Endodermal cell (in vitro differentiated cells): ENCODE measurements at places on chromosomes 11 and 22. TPM values are rescaled to one million over a fixed set of nuclear protein-coding genes. Genes with fewer than 3 reads are reported as not detected.

APOA5 gene
- total RNA-seq = not detected in 3 replicates

PATE2 gene
- 0.23 and 0.79 TPM in 2 replicates for total RNA-seq

NPTXR gene
- total RNA-seq = 2.1 and 2.3 TPM in 2 replicates

LRRC10B gene
- total RNA-seq = 0.61 to 1.8 TPM (median 0.69 TPM) in 3 replicates

P2RX6 gene
- total RNA-seq = 0.47 and 0.73 TPM in 2 replicates

MS4A1 gene
- not detected in 2 replicates for total RNA-seq

P2RY2 gene
- 0.62 and 0.70 TPM in 2 replicates for total RNA-seq

CCDC89 gene
- total RNA-seq = not detected in 2 replicates

OTOG gene
- 0.33 and 0.95 TPM in 2 replicates for total RNA-seq

MED17 gene
- total RNA-seq = 30.7 to 40.6 TPM (median 39.7 TPM) in 3 replicates

HOATZ gene
- total RNA-seq = 0.73 to 1.8 TPM (median 0.89 TPM) in 3 replicates

DNA sequence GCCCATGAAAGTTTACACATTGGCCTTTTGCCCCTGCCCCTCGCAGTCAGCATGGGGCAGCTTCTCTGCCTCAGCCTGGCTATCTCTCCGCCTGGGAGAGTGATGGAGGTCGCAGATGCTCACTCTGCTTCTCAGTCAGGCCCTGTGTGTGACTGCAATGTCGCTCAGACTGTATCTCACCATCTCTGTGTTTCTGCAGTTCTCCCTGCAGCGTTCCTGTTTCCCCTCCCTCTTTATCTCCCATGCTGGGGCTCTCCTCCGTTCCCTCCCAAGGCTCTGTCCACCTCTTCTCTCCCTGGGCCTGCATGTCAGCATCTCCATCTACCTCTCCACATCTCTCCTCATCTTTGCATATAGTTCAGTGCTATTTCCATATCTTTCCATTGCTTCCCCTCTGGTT lies 38.1 kb downstream of the SLC22A12 start:
- H3K27ac ChIP-seq = no peak overlapping the region
- H3K4me3 ChIP-seq = no peak overlapping the region
- H3K27me3 ChIP-seq = no peaks in the 10 kb centered on the region

GRCh38 chr11:107457205-107457557 lies 444 bp downstream of the CWF19L2 start:
- H3K36me3 ChIP-seq = peaks cover 26% of the 10 kb centered on the region
- H3K4me3 ChIP-seq = peak overlapping the region; percentile 93
- no peak overlapping the region for H3K27ac ChIP-seq

DNA sequence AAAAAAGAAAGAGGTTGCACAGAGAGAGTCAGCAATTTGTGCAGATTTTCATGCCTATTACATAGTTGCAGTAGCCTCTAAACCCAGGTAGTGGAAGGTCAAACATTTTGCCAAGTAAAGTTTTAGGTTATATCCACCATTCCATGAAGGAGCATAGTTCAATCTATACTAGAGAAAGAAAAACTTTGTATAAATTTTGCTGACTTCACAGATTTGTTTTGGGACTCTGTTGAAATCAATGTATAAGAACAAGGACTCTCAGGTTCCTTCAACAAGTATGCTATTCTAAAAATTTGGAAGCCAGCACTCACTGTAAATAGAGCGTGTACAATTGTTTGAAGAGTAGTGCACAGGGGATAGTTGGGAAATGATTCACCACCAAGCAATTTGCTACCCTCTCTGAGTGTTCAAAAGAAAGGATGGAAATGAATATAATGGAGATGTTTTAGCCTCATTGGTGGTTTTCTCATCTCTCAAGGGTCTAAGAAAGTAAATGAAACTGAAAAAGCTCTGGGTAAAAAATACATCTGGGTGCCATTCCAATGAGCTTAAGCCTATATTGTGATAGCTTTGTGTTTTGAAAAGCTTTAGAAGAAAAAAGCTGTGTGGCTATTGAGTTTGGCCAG lies 508.4 kb upstream of the LUZP2 start:
- H3K27me3 ChIP-seq = no peaks in the 10 kb centered on the region
- no peaks in the 10 kb centered on the region for H3K4me1 ChIP-seq
- DNase-seq = no peak
- no peaks in the 10 kb centered on the region for H3K36me3 ChIP-seq
- no peak overlapping the region for H3K27ac ChIP-seq
- H3K4me3 ChIP-seq = no peak overlapping the region

GRCh38 chr11:69501891-69502860 lies 20.7 kb downstream of the LINC01488 start:
- no peaks in the 10 kb centered on the region for H3K4me1 ChIP-seq
- no peaks in the 10 kb centered on the region for H3K36me3 ChIP-seq
- no peak overlapping the region for H3K4me3 ChIP-seq
- H3K27me3 ChIP-seq = no peaks in the 10 kb centered on the region
- H3K27ac ChIP-seq = no peak overlapping the region

DNA sequence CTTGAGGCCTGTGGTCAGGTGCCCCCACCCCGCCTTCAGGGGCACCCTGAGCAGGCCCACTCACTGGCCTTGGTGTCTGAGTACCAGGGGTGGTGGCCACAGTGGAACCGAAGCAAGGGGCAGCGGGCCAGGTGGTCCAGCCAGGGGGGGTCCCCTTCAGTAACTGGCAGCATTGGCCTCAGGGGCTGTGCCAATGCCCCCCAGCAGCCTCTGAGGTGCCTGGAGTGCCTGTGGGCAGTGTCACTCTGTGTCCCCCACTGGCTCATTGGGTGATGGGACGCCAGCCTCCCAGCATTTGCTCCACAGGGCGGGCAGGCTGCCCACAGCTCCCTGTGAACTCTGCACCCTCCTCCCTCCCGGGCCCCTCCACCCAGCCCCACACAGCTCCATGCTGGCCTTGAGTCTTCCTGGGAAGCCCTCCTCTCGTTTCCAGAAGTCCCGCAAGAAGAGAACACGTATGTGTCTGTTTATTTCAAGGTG lies 29.5 kb upstream of the CARS1 start:
- no peak for DNase-seq
- no peak overlapping the region for H3K27ac ChIP-seq
- H3K4me1 ChIP-seq = no peaks in the 10 kb centered on the region
- no peaks in the 10 kb centered on the region for H3K36me3 ChIP-seq
- no peaks in the 10 kb centered on the region for H3K27me3 ChIP-seq

GRCh38 chr11:120738516-120739046 lies 227.0 kb downstream of the GRIK4 start:
- H3K4me1 ChIP-seq = no peaks in the 10 kb centered on the region
- no peaks in the 10 kb centered on the region for H3K27me3 ChIP-seq

DNA sequence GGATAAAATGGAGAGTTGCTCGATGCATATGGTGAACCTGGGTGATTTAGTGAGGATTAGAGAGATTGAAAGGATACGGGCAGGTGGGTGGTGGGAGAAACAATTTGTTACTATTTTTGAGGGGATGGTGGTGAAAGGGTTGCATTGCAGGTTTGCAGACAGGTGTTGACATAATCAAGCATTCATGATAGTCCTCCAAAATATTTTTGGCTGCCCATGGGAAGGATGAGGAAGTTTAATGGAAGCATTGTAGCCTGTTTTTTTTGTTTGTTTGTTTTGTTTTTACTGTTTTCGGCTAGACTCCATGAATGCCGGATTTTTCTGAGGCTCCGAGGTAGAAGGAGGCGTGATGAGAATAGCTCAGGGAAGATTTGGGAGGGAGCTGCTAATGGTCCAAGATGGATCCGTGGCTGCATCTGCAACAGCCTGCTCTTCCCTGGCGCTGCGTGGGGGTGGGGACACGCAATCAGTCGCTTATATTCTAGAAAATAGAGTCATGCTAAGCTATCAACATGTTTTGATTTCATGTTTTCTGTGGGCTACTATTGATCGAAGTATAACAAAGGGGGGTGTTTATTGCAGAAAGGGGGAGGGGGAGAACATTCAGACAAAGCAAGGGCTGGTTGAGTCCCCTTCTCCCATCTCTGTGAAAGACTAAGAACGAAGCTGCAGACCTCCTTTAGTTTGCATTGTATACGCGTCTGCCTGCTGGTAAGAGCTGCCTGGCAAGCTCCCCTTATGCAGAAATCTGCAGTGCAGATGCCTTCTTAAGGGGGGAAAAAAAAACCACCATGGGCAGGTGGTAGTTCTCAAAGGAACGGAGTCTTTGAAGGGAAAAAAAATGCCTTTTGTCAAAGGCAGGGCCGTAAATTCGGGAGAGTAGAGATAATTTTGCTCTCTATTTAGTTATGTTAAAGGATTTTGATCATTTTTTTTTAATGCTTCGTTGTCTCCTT lies 1.0 kb downstream of the RTN3 start:
- H3K36me3 ChIP-seq = no peaks in the 10 kb centered on the region
- H3K27ac ChIP-seq = peak overlapping the region; percentile 88

DNA sequence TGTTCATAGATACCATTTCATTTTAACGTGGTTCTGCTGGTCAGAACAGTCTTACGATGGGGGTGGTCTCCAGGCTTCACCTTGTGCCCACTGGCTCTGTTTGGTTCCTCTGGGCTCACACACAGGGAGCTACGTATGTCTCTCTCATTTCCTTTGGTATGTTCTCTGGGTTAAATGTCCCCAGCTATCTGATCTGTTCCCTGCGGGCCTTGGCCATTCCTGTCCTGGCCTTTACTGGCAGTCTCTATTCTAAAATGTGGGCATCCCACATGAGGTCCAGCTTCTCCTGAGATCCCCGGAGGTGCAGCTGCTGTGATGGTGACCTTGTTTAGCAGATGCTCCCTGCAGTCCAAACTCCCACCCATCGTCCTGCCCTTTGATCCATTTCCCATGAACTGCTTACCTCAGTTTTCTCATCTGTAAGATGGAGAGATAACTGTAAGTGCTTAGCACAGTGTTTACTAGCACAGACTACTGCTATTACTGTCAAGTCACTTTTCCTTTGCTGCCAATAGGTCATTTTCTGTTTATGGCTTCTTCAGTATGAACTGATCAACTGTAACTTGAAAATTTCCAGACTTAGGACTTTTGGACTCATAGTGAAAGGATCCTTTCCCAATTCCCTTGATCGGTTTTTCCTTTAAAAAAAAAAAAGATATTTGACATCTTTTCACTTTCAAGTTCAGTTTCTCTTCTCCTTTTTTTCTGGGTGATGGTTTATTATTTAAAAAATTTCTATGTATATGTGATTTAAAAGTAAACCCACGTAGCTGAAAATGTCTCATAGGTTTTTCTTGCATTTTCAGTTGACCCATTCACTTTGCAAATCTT lies 92.9 kb downstream of the PTPRJ start:
- H3K4me3 ChIP-seq = no peak overlapping the region
- H3K27me3 ChIP-seq = no peaks in the 10 kb centered on the region
- H3K36me3 ChIP-seq = peaks cover 5% of the 10 kb centered on the region

DNA sequence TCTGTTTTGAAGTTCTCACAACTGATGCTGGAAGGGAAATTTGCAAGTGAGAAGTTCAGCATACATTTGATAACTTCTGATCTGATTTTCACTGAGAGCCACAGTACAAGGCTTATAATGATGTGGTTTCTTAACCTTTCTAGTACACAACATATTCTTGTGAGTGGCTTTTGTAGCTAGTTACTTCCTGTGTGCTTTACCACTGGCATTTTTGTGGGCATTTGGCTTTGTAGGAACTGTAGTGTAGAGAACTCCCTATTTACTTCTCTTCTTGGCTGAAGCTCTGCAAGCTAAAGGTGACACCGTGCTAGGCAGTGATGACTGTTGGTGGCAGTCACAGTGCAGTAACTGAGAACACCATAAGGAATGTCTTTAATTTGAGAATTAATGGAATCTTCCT lies 14.9 kb downstream of the USP47 start:
- no peaks in the 10 kb centered on the region for H3K36me3 ChIP-seq
- no peak for DNase-seq
- H3K4me3 ChIP-seq = no peak overlapping the region
- no peaks in the 10 kb centered on the region for H3K27me3 ChIP-seq
- H3K27ac ChIP-seq = no peak overlapping the region
- no peaks in the 10 kb centered on the region for H3K4me1 ChIP-seq

- no peak for DNase-seq
- peaks cover 16% of the 10 kb centered on the region for H3K27me3 ChIP-seq
- H3K4me1 ChIP-seq = peaks cover 4% of the 10 kb centered on the region
- no peak overlapping the region for H3K4me3 ChIP-seq
Observed at GRCh38 chr22:23621082-23621780, 10.9 kb downstream of the DRICH1 start.

GRCh38 chr11:12927886-12928285 lies 81.2 kb upstream of the RASSF10 start:
- no peak overlapping the region for H3K27ac ChIP-seq
- H3K4me1 ChIP-seq = no peaks in the 10 kb centered on the region
- no peak overlapping the region for H3K4me3 ChIP-seq
- no peak for DNase-seq
- peaks cover 83% of the 10 kb centered on the region for H3K36me3 ChIP-seq
- H3K27me3 ChIP-seq = no peaks in the 10 kb centered on the region

GRCh38 chr11:112599856-112600533 lies 339.3 kb upstream of the PLET1 start:
- H3K27me3 ChIP-seq = no peaks in the 10 kb centered on the region
- H3K4me1 ChIP-seq = no peaks in the 10 kb centered on the region
- H3K27ac ChIP-seq = no peak overlapping the region
- H3K4me3 ChIP-seq = no peak overlapping the region
- no peak for DNase-seq
- no peaks in the 10 kb centered on the region for H3K36me3 ChIP-seq

GRCh38 chr11:45806937-45807791 lies 2.2 kb downstream of the SLC35C1 start:
- H3K4me3 ChIP-seq = peak overlapping the region; percentile 92
- H3K36me3 ChIP-seq = peaks cover 16% of the 10 kb centered on the region
- no peak overlapping the region for H3K27ac ChIP-seq
- H3K4me1 ChIP-seq = peaks cover 5% of the 10 kb centered on the region
- H3K27me3 ChIP-seq = peaks cover 18% of the 10 kb centered on the region

DNA sequence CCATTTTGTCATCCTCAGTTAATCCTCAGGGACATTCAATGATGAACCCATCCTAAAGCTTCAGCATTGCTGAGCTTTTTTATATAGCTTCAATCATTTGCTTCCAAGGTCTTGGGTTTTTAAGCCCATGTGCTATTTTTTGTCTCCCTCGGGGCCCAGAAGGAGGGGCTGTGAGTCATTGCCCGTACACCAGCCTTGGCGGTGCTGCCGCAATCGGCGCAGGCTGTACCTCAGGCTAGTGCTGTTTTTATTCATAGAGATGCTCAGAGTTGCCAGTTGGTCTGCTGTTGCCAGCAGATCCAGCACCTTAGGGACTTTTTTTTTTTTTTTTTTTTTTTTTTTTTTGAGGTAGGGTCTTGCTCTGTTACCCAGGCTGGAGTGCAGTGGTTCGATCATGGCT lies 35.5 kb downstream of the ACO2 start:
- no peaks in the 10 kb centered on the region for H3K27me3 ChIP-seq
- no peak overlapping the region for H3K27ac ChIP-seq
- DNase-seq = no peak
- peaks cover 40% of the 10 kb centered on the region for H3K36me3 ChIP-seq

- H3K4me1 ChIP-seq = no peaks in the 10 kb centered on the region
- no peak for DNase-seq
- H3K4me3 ChIP-seq = no peak overlapping the region
- H3K36me3 ChIP-seq = peaks cover 56% of the 10 kb centered on the region
- no peak overlapping the region for H3K27ac ChIP-seq
Observed at GRCh38 chr22:42562684-42563083, 8.9 kb downstream of the SERHL2 start.

DNA sequence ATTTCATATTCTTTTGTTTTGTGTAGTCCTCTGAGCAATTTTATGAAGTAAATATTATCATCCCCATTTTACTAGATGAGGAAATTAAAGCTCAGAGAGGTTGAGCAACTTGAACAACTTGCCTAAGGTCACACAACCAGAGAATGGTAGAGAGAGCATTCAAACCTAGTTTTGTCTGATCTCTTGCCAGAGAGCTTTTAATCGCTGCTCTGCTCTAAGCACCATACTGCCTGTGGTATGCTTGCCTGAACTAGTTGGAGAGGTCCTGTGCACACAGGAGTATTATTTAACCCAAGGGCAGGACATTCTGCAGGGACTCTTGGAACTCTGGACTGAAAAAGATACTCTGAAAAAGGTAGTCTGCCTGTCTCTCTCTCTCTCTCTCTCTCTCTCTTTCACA lies 38.5 kb downstream of the TRAF6 start:
- H3K4me1 ChIP-seq = peaks cover 9% of the 10 kb centered on the region
- no peak for DNase-seq
- H3K27me3 ChIP-seq = peaks cover 51% of the 10 kb centered on the region
- no peak overlapping the region for H3K27ac ChIP-seq
- no peaks in the 10 kb centered on the region for H3K36me3 ChIP-seq
- no peak overlapping the region for H3K4me3 ChIP-seq
